ENCODE measurements at places on chromosomes 12 and 14.

- peak; percentile 33 for DNase-seq
Observed at GRCh38 chr12:65670775-65671174, 153.5 kb upstream of the HMGA2 start.

- DNase-seq = no peak
Observed at GRCh38 chr12:124402248-124403066, 107.6 kb downstream of the RFLNA start.

- DNase-seq = peak; percentile 65
Observed at GRCh38 chr12:100141998-100142850, 450 bp downstream of the BLTP3B start.

GRCh38 chr12:107236824-107237511, 143.6 kb upstream of the CRY1 start:
- no peak for DNase-seq

DNA sequence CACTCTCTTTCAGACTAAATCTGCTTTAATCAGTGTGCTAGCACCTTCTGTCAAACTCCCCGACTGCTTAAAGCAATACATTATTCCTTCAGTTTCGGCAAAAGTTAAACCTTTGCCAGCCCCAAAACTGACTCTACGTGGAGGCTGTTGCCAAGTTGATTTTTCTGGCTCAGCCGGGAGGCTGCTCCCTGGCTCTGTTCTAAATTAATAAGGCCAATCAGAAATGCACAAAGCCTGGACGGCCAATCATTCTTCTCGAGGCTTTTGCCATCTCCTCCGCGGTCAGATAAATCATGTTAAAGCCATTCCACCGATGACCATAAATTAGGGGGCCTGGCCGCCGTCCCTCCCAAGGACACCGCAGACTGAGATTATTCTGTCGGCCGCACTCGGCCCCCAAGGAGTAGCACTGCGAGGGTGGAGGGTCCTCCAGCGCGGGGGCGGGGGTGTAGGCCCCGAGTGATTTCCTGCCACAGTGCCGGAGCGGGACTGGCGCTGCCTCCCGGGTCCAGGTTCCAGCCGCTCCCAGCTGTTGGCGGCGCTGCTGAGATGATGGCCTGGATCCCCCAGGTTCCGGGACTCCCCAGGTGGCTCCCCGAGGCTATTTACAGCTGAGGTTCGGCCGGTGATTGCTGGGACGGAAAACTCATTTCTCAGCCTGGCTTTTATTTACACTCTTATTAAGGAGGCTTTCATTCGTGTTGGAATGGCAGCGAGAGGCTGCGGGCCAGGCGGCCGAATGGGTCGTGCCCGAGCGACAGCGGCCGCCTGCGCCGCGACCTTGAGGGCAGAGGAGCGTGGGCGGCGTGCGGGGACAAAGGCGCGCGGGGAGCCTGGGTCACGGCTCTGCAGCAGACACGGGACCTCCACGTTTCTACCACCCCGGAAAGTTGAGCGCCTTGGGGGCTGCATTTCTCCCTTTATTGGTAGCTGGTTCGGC, 165.1 kb downstream of the MON2 start:
- no peak for DNase-seq

GRCh38 chr12:124721501-124722162, 142.0 kb downstream of the SCARB1 start:
- DNase-seq = no peak

- DNase-seq = no peak
Observed at GRCh38 chr14:89681086-89682018, 264.3 kb upstream of the FOXN3 start.

- peak; percentile 26 for DNase-seq
Observed at GRCh38 chr14:59511916-59512575, 27.7 kb downstream of the JKAMP start.

All from Caki2 (cell line).